ENCODE measurements at places on chromosomes 16 and 17. TPM values are rescaled to one million over a fixed set of nuclear protein-coding genes. Genes with fewer than 3 reads are reported as not detected.

GRCh38 chr17:30302241-30302640 lies 10.5 kb upstream of the BLMH start:
- H3K27ac ChIP-seq, result no peak overlapping the region
- no peaks in the 10 kb centered on the region for H3K27me3 ChIP-seq
- DNase-seq, result no peak
- no peak overlapping the region for H3K4me3 ChIP-seq

GRCh38 chr16:76634847-76635697 lies 357.9 kb downstream of the CNTNAP4 start:
- H3K4me3 ChIP-seq, result peak overlapping the region; percentile 39
- peak overlapping the region; percentile 84 for H3K27ac ChIP-seq
- H3K4me1 ChIP-seq, result no peaks in the 10 kb centered on the region
- H3K36me3 ChIP-seq, result no peaks in the 10 kb centered on the region

The KRT31 gene
- not detected for polyA plus RNA-seq

The LLGL2 gene
- polyA plus RNA-seq, result 23.7 TPM

The UMOD gene
- not detected for polyA plus RNA-seq

The HEATR9 gene
- polyA plus RNA-seq, result not detected

GRCh38 chr16:70438585-70438968 lies 323 bp downstream of the ST3GAL2 start:
- peak; percentile 41 for DNase-seq
- H3K27me3 ChIP-seq, result no peaks in the 10 kb centered on the region
- H3K4me1 ChIP-seq, result peaks cover 34% of the 10 kb centered on the region
- H3K4me3 ChIP-seq, result peak overlapping the region; percentile 94
- peaks cover 25% of the 10 kb centered on the region for H3K36me3 ChIP-seq

DNA sequence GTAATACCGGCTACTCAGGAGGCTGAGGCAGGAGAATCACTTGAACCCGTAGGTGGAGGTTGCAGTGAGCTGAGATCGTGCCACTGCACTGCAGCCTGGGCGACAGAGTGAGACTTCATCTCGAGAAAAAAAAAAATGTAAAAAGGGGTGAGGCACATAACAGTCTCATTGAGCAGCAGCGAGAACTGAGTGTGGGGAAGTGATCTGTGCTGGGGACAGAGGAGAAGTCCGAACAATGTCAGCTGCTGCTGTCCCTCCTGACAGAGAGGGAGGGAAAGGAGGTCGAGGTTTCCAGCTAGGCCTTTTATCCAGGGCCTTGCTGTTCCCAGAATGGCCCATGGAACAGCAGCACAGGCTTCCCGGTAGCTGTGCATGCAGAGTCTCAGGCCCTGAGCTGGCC lies 14.0 kb downstream of the C16orf74 start:
- no peak overlapping the region for H3K27ac ChIP-seq
- no peak overlapping the region for H3K4me3 ChIP-seq

DNA sequence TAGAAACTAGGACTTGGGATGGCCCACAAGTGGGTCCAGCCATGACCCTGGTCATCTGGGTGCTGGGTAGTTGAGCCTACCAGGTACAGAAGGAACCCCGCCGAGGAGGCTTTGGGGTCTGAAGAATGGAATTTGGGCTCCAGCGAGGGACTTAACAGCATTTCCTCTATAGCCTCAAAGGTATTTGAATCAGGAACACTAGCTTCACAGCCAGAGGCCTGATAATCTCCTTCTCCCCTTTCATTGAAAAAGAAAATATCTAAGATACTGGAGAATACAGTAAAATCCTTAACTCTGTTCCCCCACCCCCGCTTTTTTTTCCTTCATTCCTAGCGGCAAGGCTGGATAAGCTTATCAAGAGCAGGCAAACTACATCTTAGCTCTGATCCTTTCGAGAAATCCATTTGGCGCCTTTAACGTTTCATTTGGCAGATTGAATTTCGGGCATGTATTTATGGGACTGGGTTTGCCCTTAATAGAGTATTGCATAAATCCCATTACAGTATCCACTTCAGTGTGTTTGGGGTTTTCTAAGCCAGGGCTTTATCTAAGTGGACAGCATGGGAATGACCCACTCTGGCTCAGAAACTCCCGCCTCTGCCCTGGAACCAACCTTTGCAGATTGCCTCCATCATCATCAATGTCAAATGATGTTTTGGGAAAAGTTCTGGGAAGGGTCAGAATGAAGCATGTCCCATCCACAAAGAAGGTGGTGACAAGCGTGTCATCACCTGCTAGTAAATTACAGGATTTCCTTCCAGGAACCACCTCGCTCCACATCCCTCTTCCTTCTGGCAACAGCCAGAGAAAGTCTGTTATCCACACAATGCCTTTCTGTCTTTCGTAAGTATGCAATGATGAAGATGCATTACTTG lies 36.9 kb downstream of the XYLT1 start:
- H3K27ac ChIP-seq, result no peak overlapping the region
- H3K4me3 ChIP-seq, result no peak overlapping the region
- no peaks in the 10 kb centered on the region for H3K36me3 ChIP-seq
- no peaks in the 10 kb centered on the region for H3K4me1 ChIP-seq
- peaks cover 42% of the 10 kb centered on the region for H3K27me3 ChIP-seq

- H3K27ac ChIP-seq, result no peak overlapping the region
- H3K27me3 ChIP-seq, result no peaks in the 10 kb centered on the region
- H3K4me3 ChIP-seq, result no peak overlapping the region
- no peaks in the 10 kb centered on the region for H3K4me1 ChIP-seq
- H3K36me3 ChIP-seq, result peaks cover 35% of the 10 kb centered on the region
Observed at GRCh38 chr17:66786107-66786506, 48.8 kb upstream of the CACNG5 start.

DNA sequence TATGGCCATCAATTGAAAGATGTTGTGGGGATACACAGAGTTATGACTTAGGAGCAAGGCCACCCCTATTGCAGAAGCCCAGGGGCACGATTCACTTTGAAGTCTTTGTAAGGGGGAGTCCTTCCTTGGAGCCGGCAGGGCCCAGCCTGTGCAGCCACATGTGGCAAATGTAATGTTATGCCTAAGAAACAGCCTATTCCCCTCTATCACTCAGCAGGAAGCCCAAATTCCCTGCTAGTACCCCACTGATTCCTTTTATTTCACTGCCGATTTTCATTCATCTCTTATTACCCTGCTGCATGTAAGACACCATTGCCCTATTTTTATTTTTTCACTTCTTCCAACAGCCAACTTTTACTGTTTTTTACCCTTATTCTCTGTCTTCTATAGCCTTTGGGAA lies 233.2 kb downstream of the PMP22 start:
- no peaks in the 10 kb centered on the region for H3K4me1 ChIP-seq
- no peak for DNase-seq
- H3K36me3 ChIP-seq, result no peaks in the 10 kb centered on the region
- H3K27ac ChIP-seq, result no peak overlapping the region
- H3K27me3 ChIP-seq, result no peaks in the 10 kb centered on the region

DNA sequence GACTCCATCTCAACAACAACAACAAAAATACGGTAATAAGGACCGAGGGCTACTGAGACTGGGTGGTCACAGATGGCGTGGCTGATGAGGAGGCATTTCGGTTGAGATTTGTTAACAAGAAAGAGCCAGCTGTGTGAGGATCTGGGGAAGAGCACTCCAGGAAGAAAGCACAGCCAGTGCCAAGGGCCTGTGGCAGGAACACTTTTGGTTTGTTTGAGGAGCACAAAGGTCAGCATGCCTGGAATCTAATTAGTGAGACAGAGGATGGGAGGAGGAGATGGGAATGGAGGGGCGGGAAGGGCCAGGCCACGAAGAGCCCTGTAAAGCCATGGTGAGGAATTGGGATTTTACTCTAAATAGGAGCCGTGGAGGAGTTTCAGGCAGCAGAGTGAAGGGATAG lies 24.9 kb downstream of the HASPIN start:
- no peak overlapping the region for H3K27ac ChIP-seq
- no peak for DNase-seq
- peaks cover 37% of the 10 kb centered on the region for H3K27me3 ChIP-seq
- no peaks in the 10 kb centered on the region for H3K36me3 ChIP-seq

- no peaks in the 10 kb centered on the region for H3K4me1 ChIP-seq
- no peak for DNase-seq
- no peak overlapping the region for H3K4me3 ChIP-seq
- H3K36me3 ChIP-seq, result no peaks in the 10 kb centered on the region
- peaks cover 8% of the 10 kb centered on the region for H3K27me3 ChIP-seq
- no peak overlapping the region for H3K27ac ChIP-seq
Observed at GRCh38 chr16:12159028-12159427, 182.5 kb downstream of the SNX29 start.

- no peak overlapping the region for H3K4me3 ChIP-seq
- no peak for DNase-seq
- H3K27me3 ChIP-seq, result no peaks in the 10 kb centered on the region
- H3K4me1 ChIP-seq, result no peaks in the 10 kb centered on the region
- H3K36me3 ChIP-seq, result no peaks in the 10 kb centered on the region
Observed at GRCh38 chr16:76816475-76816874, 374.5 kb upstream of the MON1B start.

DNA sequence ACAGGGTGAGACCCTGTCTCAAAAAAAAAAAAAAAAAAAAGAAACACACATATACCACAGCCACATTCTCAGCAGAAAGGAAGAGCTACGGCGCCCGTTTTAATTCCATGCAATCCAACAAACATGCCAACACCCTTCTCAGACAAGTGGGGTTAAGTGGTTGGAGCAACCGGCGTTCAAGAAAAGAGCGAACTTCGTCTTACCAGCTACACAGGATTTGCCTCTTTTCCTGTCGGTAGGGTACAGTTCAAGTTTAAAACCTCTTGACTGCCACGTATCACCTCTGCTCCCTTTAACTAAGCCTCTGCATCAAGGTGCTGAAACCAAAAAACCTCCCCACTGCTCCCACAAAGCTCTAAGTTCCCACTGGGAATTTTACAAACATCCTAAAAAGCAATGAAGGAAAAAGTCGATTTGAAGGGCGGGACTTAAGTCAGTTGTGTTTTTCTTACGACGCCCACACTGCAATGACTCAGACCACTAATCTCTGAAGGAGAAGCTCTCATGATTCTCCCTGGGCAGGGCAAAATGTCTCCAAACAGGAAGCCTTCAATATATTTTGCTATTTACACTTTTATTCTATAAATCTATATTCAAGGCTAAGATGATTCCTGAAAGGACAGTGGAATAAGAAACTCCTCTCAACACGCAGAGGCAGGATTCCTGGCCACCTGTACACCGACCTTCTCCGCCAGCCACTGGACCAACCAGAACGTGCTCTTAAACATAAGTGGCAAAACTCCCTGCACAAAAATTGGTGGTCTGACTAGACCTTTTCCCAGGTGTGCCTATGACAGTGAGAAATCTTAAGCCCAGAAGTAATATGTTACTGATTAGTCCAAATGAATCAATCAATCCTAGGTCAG lies 18.8 kb downstream of the SRP68 start:
- peaks cover 9% of the 10 kb centered on the region for H3K4me1 ChIP-seq
- H3K36me3 ChIP-seq, result peaks cover 83% of the 10 kb centered on the region
- no peaks in the 10 kb centered on the region for H3K27me3 ChIP-seq
- peak overlapping the region; percentile 71 for H3K27ac ChIP-seq

The CES3 gene
- polyA plus RNA-seq, result 1.3 TPM
